Upper lobe of left lung (tissue), 6 donors: ENCODE measurements at places on chromosomes 13 and 19.
A peak's percentile ranks its signal among the peaks of the same experiment; 100 is the strongest.

DNA sequence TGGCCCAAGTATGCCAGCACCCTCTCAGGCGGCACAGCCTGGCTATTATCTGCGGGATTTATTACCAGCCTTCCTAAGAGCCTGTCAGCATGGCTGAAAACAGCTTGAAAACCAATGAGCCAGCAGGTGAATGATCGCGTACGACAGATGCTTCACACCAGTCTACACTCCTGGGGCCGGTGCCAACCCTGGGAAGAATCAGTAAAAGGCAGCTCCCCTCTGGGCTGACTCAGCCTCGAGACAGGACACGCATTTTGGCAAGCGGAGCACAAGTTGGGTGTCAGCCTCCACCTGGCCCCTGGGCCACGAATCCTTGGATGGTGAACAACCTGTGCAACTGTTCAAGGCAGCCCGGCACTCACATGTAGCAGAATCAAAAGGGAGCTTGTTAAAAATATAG lies 15.6 kb downstream of the EMP3 start:
- no peak for DNase-seq

DNA sequence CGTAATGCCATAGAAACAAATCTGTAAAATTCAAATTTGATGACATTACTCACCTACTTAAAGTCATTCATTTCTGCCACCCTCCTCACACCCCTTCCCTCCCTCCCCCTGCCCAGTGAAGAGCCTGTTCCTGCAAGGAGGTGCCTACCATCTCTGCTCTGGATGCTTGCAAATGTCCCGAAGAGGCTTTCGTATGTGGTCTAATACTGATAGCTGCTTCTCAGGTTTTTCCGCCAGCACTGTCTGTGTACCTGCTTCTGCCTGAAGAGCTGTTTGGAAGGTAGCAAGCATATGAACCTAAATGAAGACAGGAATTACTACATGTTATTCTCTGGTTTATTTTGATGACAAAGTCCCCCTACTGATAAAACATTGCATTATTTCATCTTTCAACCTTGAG lies 57.1 kb downstream of the GPALPP1 start:
- no peak for DNase-seq

GRCh38 chr13:26526702-26527216 lies 30.7 kb upstream of the WASF3 start:
- no peak for DNase-seq

- DNase-seq = no peak
These were observed 810.2 kb downstream of the UQCRFS1 start for GRCh38 chr19:28402701-28403290.

DNA sequence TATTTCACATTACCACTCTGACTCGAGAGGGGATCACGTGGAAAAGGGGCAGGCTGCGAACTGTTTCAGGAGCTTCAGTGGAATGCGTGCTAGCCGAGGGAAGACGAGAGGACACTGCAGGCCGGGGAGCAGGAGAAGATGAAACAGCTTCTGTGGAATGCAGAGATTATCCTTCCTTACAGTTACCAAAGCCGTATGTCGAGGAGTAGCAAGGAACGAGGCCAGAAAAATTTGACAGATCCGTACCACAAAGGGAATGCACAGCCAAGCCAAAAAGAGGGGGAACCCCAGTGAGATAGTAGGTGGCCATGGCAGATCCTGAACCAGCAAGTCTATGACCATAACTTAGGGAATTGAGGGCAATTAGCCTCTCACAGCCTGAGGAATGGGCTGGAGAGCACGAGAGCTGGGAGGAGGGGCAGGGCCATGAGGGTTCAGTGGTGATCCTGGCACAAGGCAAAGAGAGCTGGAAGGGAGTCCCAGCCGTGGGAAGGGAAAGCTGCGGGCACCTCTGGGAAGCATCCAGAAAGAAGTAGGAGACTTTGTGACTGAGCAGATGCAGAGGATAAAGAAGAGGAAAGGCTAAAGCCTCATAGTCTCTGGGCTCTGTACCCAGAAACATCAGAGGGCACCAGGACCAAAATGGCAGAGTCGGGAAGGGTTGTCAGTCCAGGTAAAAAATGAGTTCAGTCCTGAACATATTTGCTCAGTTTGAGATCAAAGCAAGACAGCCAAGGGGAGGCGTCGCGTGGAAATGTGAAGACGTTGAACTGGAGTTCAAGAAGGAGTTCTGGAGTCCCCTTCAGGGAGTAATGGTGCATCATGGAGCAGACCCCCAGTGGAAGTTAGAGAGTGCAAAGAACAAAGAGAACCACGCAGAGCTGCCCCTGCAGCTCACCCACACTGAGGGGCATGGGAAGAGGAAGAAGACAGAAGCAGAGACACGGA lies 5.1 kb downstream of the COL4A1 start:
- DNase-seq = no peak

DNA sequence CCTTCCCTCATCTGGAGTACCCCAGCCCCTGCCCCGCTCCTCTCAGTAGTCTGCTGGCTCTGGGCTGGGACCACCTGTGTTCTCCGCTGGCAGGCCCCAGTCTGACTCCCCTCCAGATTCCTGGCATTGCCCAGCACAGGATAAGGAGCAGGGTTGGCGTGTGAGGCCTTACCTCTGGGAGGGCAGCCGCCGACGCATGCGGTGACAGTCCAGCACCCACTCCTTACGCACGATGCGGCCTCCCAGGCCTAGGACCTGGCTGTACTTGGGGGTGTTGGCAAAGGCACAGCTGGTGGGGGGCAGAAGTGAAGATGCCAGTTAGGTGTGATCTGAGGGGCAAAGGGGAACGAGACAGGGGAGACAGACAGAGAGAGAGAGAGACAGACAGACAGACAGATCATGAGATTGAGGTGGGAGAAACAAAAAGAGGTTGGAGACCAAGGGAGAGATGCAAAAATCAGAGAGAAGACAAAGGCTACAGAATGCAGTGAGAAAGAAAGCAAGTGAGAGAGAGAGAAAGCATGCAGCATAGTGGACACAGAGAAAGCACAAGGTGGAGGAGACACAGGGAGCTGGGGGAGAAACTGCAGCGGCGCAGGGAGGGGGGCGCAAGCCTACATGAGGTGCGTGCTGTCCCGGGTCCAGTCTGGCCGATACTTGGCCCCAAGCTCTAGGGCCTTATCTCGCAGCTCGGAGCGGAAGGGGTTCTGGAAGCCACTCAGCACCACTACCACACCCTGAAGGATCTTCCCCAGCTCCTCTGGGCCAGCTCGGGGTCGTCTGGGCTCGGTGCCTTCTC lies 18.6 kb downstream of the ZNF575 start:
- DNase-seq = no peak

DNA sequence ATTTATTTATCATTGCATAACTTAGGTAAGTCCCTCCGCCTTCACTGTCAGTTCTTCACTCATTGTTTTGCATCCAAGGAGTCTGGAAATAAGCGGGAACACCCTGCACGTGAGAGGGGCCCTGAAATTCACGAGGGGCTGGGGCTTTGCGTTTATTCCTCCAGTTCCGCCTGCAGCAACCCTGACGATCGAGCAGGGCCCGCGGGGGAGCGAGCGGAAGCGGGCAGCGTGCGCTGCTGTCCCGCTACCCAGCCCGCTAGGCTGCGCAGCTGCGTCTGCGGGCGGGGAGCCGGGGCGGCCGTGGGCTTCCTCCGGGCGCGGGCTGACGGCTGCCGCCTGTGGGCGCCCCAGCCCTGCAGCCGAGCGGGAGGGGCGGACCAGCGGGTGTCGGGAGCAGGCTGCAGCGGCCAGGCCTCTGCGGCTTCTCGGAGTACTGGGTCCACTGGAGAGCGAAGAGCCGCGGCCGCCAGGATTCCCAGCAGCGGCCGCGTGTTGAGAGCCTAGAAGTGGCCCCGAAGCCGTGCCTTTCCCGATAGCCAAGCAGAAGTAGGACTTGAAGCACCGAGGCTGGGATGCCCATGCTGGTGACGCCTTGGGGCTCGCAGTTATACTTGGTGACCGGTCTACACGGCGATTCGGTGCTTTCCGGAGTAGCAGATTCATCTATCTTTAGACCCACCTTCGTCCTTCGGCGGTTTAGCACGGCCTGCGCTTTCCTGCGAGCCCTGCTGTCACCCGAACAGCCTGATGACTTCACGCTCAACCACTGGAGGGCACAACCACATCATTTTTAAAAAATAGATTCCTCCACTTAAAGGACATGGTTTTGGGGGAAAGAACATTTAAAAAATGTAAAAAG lies 32.9 kb upstream of the SACS start:
- peak; percentile 93 for DNase-seq

DNA sequence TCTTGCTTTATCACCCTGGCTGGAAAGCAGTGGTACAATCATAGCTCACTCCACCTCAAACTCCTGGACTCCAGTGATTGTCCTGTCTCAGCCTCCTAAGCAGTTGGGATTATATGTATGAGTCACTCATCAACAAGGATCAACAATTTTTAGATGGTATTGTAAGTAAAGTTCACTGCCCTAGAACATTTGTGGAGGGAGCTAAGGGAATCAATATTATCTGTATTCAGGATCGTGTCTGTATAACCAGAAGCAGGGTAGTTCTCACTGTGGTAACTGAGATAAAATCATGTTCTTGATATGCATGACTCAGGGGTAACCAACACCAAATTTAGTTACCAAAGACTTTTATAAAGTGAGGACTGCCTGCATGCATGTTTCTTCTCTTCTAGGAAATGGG lies 27.0 kb downstream of the ZMYM5 start:
- no peak for DNase-seq

DNA sequence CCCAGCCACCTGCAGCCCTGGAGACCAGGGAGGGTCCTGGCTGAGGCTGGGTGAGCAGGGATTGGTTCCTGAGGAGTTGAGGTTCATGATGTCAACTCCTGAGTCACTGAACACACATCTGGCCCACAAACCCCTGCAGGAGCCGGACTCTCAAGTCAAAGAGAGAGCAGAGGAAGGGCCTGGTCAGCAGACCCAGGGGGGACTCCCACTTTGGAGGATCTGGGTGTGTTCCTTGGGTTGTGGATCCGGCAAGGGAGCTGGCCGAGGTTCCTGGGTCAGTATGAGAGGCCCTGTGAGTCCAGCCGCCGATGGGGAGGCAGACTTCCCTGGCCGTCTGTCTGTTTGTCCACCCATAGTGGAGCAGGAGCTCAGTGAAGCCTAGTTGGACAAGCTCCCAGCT lies 4.0 kb downstream of the SLC7A10 start:
- DNase-seq = no peak

GRCh38 chr13:70732611-70733010 lies 624.4 kb upstream of the KLHL1 start:
- DNase-seq = no peak

GRCh38 chr19:45126654-45127053 lies 33.7 kb downstream of the PPP1R37 start:
- DNase-seq = no peak

DNA sequence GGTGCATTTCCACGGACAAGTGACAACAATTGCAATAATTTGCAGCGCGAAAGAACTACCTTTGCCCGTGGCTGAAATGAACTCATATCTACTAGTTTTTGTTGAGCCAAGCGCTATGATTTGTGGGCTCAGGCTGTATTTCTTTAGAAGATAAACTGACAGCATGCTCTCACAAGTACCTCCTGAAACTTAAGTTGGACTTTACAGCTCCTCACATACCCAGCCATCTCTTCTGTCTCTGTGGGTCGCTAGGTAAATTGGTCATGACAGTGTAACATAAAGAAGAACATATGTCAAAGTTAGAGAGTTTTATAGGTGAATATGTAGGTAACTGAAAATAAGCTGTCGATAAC lies 839 bp downstream of the COG6 start:
- no peak for DNase-seq

DNA sequence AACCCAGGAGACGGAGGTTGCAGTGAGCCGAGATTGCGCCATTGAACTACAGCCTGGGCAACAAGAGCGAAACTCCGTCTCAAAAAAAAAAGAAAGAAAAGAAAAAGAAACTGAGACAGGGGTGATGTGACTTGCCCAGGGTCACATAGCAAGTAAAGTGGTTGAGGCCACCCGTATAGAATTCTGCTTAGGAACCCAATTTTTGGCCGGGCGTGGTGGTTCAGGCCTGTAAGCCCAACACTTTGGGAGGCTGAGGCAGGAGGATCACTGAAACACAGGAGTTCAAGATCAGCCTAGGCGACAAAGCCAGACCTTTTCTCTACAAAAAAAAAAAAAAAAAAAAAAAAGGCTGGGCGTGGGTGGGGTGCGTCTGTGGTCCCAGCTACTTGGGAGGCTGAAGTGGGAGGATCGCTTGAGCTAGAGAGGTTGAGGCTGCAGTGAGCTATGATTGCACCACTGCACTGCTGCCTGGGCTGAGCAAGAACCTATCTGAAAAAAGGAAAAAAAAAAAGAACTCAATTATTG lies 1.3 kb downstream of the SNRPA start:
- DNase-seq = no peak

GRCh38 chr13:110431425-110432294 lies 124.6 kb downstream of the COL4A2 start:
- DNase-seq = no peak

- peak; percentile 77 for DNase-seq
These were observed 31.0 kb downstream of the PIP5K1C start for GRCh38 chr19:3669082-3669946.

DNA sequence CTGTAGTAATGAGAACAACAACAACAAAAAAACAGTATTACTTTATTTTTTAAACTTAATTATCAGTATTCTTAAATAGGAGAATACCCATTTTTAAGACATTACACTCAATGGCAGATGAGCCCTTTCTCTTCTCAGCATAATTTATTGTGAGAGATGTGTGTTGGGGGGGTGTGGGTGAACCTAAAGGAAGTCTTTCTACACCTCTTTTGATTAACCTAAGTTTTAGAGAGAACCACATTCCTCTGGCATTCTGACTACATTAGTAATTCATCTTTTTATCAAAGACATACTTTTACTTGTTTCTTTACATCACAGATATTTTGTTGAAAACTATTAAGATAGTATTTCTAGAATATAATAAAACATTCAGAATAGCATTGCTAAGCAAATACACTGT lies 890.9 kb downstream of the PCDH9 start:
- no peak for DNase-seq

- no peak for DNase-seq
These were observed 237.5 kb downstream of the COG6 start for GRCh38 chr13:39892721-39893685.

DNA sequence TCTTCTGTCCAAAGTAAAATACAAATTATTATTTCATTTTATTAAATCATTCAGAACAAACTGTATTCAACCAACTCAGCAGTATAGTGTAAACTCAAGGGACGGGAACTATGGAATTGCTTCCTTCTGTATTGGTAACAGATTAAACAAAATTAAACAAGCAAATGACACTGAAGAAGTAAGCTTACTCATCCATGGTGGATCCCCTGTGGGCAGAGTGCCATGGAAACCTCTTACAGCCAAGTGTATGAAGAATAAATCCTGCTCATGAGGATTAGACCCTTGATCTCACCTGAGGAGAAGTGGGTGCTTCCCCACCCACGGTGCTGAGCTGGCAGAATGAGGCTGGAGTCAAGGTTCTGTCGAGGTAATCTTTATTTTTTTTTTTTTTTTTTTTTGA lies 18.0 kb upstream of the RFXAP start:
- no peak for DNase-seq

DNA sequence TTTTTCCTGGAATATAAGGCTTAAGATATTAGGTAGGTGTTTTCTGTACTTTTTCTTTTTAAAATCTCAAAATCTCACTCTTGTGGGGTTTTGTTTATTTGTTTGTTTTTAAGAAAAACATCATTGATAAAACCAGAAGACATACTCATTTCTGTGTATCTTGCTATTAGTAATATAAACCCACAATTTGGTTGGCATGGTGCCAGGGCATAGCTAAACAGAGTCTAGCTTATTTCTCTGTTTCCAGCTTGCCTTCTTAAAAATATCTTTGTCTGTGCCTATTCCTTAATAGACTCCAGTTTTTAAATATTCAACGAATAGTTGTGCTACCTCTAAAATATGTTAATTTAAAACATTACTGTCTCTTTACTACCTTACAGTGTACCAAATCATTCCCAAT lies 1121.9 kb upstream of the PCDH20 start:
- no peak for DNase-seq
